MM.1S (cell line): ENCODE measurements at places on chromosomes 6 and 20.

DNA sequence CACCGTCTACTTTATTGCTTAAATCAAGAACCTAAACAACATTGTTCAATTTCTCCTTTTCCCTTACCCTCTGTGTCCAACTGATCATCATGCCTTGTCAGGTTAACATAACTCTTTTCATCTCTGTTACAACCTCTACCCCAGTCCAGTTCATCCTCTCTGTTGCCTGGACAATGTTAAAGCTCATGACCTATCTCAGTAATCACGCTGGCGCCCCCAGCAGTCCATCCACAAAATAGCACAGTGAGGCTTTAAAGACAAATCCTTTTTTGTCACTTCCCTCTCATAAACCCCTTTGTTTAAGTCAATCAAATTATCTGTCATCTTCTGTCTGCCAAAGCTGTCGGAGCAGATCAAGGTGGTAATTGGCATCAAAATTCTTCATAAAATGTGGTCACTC lies 140.1 kb downstream of the QKI start:
- peak; percentile 20 for DNase-seq

GRCh38 chr20:58847463-58847862 lies 3.2 kb downstream of the GNAS-AS1 start:
- DNase-seq, result no peak

DNA sequence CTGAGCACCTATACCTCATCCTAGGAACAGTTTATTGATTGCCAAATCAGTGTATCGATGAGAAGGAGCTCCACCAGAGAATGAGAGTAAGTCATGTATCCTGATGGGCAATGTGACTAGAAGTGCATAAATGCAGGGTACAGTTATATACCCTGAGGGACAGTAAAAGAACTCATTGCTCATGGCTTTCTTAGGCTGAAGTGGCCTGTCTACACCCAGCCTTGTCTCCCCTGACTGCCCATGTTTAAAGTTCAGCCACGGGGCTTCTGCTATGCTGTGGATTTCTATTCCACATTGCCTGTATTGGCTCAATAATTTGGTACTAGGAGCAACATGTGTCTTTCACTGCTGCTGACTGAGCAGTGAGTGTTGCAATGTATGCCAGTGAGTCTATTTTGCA lies 400.4 kb upstream of the IMPG1 start:
- no peak for DNase-seq

GRCh38 chr6:140806431-140806830 lies 1326.3 kb upstream of the GJE1 start:
- no peak for DNase-seq

DNA sequence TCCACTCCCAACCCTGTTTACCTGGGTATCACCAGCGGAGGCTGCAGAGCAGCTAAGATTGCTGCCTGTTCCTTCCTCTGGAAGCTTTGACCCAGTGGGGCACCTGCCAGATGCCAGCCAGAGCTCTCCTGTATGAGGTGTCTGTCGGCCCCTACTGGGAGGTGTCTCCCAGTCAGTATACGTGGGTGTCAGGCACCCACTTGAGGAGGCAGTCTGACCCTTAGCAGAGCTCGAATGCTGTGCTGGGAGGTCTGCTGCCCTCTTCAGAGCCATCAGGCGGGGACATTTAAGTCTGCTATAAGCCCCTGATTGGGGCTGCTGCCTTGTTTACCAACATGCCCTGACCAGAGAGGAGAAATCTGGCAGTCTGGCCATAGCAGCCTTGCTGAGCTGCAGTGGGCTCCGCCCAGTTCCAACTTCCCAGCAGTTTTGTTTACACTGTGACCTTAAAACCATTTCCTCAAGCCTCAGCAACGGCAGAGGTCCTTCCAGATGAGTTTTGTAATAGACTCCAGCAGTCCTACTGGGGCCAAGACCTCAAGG lies 2.8 kb downstream of the RAET1E start:
- no peak for DNase-seq

GRCh38 chr6:143546599-143546998 lies 35.1 kb upstream of the FUCA2 start:
- DNase-seq, result no peak

- DNase-seq, result no peak
Measured at GRCh38 chr6:147080225-147080624, 124.0 kb upstream of the STXBP5 start.

DNA sequence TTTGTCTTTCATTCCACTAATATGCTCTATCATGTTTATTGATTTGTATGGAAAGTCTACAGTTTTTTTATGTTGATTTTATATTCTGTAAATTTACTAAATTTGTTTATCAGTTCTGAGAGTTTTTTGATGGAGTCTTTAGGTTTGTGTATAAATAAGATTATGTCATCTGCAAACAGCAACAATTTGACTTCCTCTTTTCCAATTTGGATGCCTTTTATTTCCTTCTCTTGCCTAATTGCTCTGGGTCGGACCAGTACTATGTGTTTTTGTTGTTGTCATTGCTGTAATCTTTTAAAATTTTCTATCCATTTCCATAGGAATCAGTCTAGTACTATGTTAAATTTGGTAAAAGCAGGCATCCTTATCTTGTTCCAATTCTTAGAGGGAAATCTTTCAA lies 31.5 kb upstream of the POLR1H start:
- DNase-seq, result no peak

- no peak for DNase-seq
Measured at GRCh38 chr20:64216036-64216435, 39.5 kb upstream of the PCMTD2 start.

DNA sequence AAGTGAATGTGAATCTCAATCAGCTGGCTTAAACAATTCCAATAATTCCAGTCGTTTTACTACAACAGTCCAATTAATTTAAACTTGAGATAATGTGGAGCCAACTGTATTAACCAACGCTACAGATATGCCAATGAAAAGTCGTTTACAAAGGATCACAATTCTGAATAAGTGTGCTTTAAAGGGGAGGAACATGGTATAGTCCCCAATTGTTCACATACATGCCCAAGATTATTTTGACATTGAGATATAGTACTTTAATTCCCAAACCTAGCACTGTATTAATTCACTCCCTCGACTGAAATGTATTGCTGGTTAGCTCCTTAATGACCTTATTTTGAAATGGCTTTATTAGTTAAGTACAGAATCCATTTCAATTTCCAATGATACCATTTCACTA lies 2.5 kb downstream of the AKIRIN2 start:
- no peak for DNase-seq

GRCh38 chr20:10925767-10926166 lies 252.0 kb upstream of the JAG1 start:
- no peak for DNase-seq

GRCh38 chr20:58554541-58554940 lies 39.3 kb upstream of the APCDD1L start:
- DNase-seq, result no peak

- DNase-seq, result no peak
Measured at GRCh38 chr20:45328451-45328850, 19.8 kb downstream of the SDC4 start.

- DNase-seq, result no peak
Measured at GRCh38 chr6:18182568-18182967, 27.3 kb downstream of the KDM1B start.

DNA sequence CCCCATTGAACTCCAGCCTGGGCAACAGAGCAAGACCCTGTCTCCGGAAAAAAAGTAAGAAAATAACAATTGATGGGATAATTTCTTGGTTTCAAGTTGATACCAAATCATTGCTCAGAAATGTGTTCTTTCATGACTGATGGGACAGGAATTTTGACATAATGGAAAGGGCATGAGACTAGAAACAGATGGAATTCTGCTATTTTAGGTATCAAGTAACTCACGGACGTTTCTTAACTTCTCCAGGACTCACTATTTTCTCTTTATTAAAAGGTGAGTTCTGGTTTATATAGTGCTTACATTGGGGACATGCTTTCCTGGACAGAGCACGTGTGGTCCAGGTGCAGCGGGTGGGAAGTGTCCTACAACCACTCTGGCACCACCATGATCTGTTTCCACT lies 6.0 kb upstream of the DSP start:
- DNase-seq, result no peak

GRCh38 chr6:117328500-117328899 lies 63.1 kb downstream of the VGLL2 start:
- no peak for DNase-seq

DNA sequence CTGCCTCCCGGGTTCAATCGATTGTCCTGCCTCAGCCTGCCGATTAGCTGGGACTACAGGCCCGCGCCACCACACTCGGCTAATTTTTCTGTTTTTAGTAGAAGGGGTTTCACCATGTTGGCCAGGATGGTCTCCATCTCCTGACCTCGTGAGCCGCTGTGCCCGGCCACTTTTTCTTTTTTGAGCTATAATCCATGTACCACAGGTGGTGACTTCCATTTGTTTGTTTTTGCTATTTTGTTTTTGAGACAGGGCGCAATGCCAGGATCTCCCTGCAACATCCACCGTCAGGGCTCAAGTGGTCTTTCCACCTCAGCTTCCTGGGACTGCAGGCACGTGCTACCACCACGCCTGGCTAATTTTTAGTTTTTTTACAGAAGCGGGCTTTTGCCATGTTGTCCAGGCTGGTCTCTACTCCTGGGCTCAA lies 8.5 kb downstream of the HSPA1B start:
- no peak for DNase-seq

- DNase-seq, result peak; percentile 74
Measured at GRCh38 chr20:59955131-59955796, 3.0 kb upstream of the CDH26 start.

DNA sequence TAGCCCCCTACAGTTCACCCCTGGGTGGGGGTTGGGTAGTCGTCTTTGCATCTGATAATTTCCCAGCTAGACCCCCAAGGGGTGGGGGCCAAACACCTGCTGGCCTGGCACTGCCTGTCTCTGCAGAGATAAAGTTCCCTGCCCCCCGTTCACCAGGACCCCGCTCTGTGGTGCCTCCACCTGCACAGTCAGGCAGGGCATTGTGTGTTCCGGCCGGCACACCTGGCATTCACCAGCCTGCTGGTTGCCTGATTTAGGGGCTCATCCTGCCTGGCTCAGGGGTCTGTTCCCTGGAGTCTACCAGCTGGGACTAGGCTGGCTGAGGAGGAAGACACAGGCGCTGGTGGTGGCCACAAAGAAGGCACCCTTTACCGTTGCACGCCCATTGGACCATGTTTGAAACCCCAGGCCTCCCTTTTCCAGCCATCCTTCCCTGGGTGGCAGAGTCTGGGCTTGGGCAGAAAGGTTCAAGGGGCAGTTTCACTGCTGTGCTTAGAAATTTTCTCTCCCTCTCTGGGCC lies 30.8 kb upstream of the SCRT2 start:
- DNase-seq, result no peak

DNA sequence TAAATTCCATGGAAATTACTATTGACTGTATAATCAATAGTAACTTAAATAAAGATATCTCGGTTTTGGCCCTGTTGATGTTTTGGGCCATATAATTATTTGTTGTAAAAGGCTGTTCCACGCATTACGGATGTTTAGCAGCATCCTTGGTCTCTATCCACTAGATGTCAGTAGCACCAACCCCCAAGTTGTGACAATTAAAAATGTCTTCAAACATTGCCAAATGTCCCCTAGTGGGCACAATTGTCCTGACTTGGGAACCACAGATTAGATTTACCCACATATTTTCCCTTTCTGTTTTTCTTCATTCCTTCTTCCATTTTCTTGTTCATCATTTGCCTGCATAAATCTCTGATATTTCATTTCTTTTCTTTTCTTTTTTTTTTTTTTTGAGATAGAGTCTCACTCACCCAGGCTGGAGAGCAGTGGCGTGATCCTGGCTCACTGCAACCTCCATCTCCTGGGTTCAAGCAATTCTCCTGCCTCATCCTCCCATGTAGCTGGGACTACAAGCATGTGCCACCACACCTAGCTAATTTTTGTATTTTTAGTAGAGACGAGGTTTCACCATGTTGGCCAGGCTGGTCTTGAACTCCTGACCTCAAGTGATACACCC lies 13.6 kb upstream of the WFDC8 start:
- peak; percentile 82 for DNase-seq

DNA sequence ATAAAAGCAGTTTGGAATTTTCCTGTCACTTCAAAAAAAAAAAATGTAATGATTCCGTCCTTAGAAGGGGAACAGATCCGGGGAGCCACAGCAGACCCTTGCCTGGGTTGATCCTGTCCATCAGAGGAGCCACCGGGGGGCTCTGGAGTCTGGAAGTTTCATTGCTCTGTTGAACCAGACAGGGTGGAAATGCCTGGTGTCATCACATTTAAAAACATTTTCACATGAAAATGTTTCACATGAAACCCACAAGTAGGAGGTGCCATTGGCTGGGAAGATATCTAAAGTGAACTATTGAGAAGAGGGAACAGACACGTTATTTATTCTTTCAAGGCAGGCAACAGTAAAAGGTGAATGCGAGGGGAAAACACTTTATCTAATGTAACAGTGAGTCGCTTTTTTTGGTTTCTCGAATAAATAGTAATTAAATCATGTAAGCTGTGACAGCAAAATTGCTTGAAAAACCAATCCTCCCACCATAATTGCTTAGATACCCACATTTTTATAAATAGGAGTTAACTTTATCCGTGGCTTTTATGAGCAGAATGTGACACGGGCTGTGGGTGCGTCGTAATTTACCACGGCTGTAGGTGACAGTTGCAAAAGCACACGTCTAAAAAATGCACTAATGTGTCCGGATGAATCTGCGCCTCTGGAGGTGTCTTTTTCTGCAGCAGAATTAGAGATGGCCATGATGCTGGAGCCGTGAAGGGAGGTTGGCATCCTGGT lies 323.4 kb downstream of the TAF4 start:
- no peak for DNase-seq

- DNase-seq, result no peak
Measured at GRCh38 chr6:149053848-149054558, 263.5 kb upstream of the TAB2 start.

- peak; percentile 93 for DNase-seq
Measured at GRCh38 chr20:57680131-57680716, 29.6 kb downstream of the PMEPA1 start.

- no peak for DNase-seq
Measured at GRCh38 chr6:10389739-10390494, 25.0 kb downstream of the TFAP2A start.

GRCh38 chr6:121934451-121934850 lies 465.0 kb upstream of the HSF2 start:
- no peak for DNase-seq

DNA sequence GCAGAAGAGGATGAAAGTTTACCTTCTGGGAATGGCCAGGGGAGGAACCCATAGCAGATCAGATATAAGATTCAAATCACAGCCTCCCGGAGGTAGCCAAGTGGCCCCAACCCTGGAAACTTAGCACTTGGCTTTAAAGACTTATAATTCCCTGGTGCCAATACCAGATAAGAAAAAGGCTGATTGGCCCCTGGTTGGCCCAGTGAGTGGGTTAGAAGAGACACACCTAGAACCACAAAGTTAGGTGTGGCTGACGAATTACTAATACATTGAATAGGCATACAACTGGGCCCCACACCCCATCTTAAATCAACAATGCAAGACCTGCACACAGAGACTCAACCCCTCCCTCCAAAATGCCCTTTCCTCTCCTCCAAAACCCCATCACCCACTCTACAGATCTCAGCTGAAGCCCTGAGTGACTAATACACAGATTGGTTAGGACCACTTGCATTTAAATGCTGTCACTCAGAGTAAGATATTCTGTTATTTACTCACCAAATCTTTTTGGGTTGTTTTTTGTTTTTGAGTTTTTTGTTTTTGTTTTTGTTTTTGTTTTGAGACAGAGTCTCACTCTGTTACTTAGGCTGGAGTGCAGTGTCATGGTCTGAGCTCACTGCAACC lies 315.4 kb upstream of the JARID2 start:
- no peak for DNase-seq
